Choroid plexus epithelial cell (primary cell): ENCODE measurements at places on chromosomes 4 and X.

- DNase-seq, result no peak
Observed at GRCh38 chrX:82087699-82088098, 885.8 kb downstream of the SH3BGRL start.

DNA sequence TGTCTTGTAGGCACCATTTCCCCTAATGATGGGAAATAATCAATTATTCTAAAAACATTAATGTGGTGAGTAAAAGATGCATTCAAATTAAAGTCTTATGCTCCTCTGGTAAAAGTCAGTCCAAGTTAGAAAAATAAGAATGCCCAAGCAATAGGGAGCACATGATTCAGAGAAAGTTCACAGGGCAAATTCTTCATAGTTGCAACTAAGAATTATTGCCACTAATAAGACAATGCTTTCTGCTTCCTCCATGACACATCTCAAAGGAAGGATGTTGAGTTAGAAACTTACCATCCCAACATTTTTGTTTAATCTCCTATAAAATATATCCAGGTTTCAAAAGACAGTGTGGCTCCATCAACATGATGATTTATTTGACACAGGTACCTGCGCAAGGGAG lies 26.3 kb downstream of the PHOX2B start:
- peak; percentile 31 for DNase-seq

- DNase-seq, result peak; percentile 19
Observed at GRCh38 chr4:118997601-118998000, 108.9 kb downstream of the SYNPO2 start.

- peak; percentile 9 for DNase-seq
Observed at GRCh38 chrX:24020306-24020876, 6.6 kb downstream of the KLHL15 start.

DNA sequence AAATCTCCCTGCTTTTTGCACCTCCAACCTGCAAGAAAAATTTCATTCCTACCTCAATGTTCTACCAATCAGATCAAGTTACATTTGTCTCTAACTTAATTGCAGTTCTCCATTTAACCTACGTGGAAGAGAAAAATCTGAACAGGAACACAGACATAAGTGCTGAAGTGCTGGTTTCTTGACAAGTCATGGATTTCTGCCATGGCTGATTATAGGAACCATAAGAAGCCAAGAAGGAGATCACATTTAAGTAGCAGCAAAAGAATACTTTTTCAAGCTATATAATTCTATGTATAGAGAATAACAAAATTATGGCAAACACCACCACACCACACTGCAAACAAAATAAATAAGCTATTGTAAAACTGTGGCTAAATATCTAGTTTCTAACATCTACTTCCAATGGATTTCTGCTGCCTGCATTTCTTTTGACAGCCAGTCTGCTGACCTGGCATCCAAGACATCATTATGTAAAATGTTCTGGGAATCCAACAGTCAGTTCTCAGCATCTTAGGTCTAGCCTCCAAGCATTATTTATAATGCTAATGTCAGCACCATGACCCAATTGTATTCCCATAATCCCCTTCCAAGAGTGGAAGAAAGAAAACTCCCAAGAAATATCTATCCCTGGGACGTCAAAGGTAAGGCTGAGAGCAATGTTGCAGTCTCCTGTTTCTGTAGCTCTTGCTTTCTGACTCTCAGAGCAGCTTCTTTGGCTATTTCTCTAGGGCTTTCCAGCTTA lies 50.8 kb upstream of the GAB1 start:
- DNase-seq, result no peak

DNA sequence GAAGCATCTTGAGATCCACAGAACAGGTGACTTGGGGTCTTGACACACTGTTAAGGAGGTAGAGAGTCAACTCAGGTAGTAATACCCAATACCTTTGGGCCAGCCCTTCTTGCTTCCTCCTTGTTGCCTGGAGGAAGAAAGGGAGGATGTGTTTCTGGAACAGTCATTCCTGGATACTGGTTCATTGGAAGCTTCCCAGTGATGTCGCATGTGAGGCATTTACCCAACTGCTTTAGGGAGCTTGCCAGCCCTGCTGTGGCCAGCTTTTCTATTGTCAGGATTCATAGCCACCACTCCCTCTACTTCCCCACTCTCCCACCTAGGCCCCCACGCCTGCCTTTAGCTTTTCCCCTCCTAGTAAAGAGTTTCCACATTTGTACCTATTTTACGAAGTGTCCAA lies 310.3 kb upstream of the PRPS2 start:
- DNase-seq, result no peak

DNA sequence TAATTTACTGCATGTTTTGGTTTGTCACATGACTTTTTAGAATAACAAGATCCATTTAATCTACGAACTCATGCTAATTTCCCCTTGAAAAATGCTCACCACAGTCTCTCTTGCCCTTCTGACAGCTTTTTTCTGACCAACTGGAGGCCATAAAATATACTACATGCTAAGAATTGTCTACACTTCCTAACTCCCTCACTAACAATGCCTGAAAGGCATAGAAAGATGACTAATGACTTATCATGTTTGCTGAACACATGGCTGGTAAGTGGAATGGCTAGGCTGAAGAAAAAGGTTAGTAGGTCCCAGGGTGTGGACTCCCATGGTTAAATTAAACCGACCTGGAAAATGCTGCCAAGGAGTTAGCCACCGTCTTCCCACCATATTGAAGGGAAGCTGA lies 309.9 kb downstream of the SPOCK3 start:
- DNase-seq, result no peak

DNA sequence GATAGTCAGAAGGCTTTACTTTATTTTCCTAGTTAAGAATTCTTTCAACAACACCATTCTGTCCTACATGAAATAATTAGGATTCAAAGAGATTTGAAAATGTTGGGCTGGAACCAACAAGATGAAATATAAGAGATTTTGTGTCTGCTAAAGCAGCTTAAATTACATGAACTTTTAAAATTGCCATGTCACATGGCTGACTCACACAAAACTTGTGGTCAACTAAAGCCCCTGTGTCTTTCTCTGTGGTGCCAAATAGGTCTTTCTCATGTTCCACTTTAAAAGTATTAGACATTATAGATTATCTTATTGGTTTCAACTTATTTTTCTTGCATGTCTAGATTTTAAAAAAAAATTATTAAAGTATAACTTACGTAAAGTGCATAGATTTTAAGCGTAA lies 60.8 kb upstream of the FHL1 start:
- DNase-seq, result peak; percentile 67

GRCh38 chr4:80101071-80101791 lies 28.2 kb upstream of the ANTXR2 start:
- DNase-seq, result no peak

- no peak for DNase-seq
Observed at GRCh38 chrX:38066934-38067333, 60.6 kb downstream of the SYTL5 start.

DNA sequence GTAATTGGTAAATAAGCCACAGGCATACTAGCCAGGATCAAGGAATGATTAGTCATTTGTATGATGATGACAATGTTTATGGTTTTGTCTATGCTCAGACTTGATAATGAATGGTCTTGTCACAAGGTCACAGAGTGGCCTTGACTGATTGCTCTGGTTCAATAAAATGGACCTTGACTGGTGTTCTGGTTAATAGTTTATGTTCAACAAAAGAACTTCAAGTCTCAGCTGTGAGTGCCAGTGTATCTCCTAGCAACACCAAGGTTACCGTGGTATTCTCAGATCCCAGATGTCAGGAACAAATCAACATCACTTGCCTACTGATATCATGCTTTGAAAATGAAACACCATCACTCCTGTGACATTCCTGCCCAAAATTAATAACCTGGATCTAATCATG lies 16.3 kb upstream of the LRAT start:
- DNase-seq, result no peak

- DNase-seq, result peak; percentile 54
Observed at GRCh38 chr4:33722800-33723516, 2521.4 kb downstream of the ARAP2 start.

DNA sequence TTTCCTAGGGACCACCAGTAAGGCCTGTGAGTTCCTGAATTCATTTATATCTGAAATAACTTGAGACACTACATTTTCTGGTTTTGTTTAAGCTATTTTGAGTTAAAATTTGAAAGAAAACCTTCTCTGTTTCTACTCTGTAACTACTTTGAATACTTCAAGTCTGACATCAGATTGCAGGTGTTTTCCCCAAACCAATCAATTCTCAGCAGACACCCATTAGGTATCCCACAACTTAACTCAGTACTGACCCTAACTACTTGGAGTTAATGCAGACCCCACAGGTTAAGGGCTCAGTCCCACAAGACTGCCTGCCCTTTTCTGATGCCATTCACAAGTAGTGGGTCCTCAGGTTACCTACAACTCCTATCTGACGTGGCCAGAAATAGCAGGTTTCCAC lies 1100.0 kb upstream of the SLIT2 start:
- no peak for DNase-seq

DNA sequence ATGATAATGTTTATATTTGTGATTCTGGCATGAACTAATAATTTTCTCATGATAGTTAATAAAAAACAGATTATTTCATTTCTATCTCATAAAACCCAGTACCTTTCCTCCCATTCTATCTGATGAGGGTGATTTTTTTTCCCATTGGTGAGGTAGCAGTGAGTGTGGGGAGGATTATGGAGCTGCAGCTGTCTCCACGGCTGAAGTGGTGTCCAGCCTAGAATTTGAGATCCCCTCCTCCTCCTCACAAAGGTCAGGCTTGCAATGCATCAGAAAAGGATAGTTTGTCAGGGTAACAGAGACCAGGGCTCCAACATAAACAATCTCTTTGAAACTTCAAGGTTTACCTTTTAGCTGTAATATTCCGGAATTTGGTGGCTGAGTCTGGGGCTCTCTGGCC lies 60.9 kb downstream of the C4orf51 start:
- peak; percentile 11 for DNase-seq

GRCh38 chr4:122090989-122091388 lies 61.1 kb upstream of the BLTP1 start:
- no peak for DNase-seq

- no peak for DNase-seq
Observed at GRCh38 chr4:117575850-117576249, 458.4 kb upstream of the NDST3 start.

- DNase-seq, result peak; percentile 17
Observed at GRCh38 chr4:108078024-108078733, 88.5 kb downstream of the HADH start.

DNA sequence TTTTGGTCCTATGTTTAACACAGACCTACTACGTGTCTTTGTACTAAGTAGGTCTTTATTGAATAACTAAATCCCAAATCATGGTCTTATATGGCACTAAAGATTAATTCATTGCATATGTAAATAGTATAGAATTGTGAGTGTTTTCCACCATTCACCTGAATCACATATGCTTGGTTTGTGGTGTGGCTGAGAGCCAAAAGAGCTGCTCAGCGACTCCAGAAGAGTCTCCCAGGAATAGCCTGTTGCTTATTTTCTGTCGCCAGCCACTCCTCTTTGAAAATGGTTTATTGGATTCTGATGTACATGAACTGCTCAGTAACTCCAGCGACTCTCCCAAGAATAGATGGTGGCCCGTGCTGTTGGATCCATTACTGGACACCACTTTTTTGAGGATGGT lies 184.5 kb downstream of the CLCN4 start:
- no peak for DNase-seq

DNA sequence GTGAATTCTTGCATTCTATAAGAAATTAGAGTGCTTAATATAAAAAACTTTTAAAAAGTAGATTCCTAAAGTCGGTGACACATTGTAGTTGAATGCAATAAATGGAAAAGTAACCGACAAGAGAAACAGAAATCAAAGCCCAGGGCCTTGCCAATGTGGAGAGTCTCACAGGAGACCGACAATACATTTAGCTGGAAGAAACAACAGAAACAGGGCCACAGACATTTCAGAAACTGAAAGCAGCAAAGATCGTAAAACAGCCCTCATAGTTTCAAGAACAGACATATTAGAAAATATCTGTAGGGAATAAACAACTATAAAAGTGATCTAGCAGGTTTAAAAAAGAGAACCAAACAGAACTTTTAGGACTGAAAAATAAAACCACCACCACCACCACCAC lies 49.5 kb downstream of the STAP1 start:
- DNase-seq, result no peak

DNA sequence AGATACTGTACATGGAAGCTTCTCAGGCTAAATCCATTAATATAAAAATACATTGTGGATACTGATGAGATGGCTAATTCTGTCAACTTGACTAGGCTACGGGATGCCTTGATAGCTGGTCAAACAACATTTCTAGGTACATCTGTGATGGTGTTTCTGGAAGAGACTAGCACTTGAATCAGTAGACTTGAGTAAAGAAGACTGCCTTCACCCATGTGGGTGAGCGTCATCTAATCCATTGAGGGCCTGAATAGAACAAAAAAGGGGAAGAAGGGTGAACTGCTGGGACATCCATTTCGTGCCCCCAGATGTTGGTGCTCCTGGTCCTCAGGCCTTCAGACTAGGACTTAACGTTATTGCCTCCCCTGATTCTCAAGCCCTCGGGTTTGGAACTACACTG lies 3.7 kb upstream of the SRP72 start:
- DNase-seq, result no peak

GRCh38 chr4:46979283-46979682 lies 14.1 kb downstream of the GABRA4 start:
- no peak for DNase-seq

- no peak for DNase-seq
Observed at GRCh38 chrX:3250966-3251365, 95.5 kb downstream of the MXRA5 start.

DNA sequence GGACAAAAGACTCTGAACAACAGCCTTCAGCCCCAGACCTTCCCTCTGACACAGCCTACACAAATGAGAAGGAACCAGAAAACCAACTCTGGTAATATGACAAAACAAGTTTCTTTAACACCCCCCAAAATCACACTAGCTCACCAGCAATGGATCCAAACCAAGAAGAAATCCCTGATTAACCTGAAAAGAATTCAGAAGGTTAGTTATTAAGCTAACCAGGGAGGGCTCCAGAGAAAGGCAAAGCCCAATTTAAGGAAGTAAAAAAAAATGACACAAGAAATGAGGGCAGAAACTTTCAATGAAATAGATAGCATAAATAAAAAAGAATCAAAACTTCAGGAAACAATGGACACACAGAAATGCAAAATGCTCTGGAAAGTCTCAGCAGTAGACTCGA lies 224.0 kb downstream of the TRIML1 start:
- no peak for DNase-seq

DNA sequence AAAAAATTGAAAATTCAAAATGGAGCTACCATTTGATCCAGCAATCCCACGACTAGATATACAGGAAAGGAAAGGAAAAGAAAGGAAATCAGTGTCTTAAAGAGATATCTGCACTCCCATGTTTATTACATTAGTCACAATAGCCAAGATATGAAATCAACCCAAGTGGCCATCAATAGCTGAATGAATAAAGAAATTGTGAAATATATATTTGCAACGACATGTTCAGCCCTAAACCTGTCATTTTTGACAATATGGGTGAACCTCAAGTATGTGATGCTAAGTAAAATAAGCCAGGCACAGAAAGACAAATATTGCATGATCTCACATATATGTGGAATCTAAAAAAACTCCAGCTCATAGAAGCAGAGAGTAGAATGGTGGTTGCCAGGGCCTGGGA lies 155.1 kb downstream of the ANXA5 start:
- DNase-seq, result no peak
